ENCODE measurements at places on chromosomes 16 and 17. TPM values are rescaled to one million over a fixed set of nuclear protein-coding genes. Genes with fewer than 3 reads are reported as not detected.

The RAB11FIP4 gene
- total RNA-seq: 56.5 TPM

The FAM171A2 gene
- total RNA-seq: 43.3 TPM

The RABEP2 gene
- 12.0 TPM for total RNA-seq

The UBTF gene
- total RNA-seq: 61.2 TPM

The OTOP3 gene
- total RNA-seq: not detected

The TBC1D3K gene
- not detected for total RNA-seq

The OR2C1 gene
- 0.49 TPM for total RNA-seq

The OMG gene
- 4.7 TPM for total RNA-seq

The EFNB3 gene
- 24.3 TPM for total RNA-seq

The GFAP gene
- total RNA-seq: 299 TPM

The NLRP1 gene
- 114 TPM for total RNA-seq

The KRT20 gene
- total RNA-seq: 0.25 TPM

The OR1E1 gene
- under 0.01 TPM for total RNA-seq

The TP53TG3F gene
- total RNA-seq: not detected

The RAB26 gene
- 4.4 TPM for total RNA-seq

The CD300LG gene
- not detected for total RNA-seq
